ENCODE measurements at places on chromosomes 11 and 22.

- DNase-seq = no peak
Observed at GRCh38 chr11:57426439-57426928, 437 bp downstream of the SLC43A3 start.

DNA sequence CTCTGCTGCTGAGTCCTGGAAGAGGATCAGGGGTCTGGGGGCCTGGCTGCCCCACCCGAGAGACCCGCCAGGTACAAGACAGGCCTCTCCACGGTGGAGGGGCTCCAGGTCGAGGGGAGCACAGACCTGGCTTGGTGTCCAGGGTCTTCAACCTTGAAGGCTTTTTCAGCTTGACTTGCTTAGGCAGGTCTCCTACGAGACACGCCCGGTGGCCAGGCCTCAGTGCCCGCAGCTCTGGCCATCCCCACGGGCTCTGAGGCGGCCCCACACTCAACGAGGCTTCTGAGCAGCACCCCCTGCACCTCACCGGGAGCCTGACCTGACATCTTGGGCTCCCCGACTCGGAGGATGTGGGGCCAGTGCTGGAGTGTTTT is 6.6 kb upstream of the PLXNB2 start:
- DNase-seq = no peak

DNA sequence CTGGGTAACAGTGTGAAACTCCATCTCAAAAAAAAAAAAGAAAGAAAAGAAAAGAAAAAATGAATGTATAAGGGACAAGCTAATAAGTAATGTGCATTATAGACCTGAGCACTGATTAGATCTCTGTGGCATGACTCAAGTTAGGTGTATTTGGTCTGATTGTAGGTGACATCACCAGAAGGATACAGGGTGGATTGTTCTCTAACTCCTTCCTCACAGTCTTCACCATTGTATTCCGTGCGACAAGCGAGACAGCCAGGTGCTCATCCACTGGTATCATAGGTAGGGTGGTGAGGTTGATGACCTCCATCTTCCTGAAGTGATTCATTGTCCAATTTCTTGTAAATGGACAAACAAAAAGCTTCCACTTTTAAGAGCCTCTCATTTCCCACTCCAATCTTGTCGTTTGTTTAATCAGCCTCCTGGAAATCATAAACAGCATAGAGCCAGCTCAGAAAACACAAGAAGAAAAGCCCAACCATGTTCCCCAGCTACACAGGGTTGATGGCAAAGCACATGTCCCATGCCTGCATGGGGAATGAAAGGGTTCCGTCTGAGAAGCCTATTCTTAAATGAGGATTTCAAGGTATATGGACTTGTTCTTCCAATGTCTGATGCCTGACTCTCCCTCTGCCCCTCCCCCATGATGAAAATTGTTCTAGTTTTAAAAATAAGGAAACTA is 6.2 kb downstream of the FAM227A start:
- no peak for DNase-seq

DNA sequence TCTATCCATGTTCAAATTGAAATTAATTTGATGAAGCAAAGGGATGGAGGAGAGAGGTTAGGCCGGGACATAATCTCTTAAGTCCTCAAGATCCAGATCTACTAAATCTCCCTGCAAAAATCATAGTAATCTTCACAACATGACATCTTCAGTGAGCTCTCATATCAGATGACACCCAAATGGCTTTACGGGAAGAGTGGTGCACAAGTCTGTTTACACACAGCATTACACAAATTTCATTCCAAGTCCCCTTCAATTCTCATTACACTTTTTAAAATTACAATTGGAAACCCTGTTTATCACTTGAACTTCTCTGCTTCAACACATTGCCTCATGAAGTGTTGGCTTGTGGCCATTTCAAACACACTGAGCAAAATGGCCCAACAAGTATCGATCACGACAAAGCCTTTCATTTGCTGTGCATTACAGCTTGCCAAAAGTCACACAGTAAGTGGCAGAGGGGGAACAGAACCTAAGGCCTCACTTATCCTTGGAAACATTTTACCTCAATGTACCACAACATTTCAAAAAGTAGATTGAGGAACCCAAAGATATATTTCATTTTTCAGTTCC is 17.9 kb upstream of the TPH1 start:
- DNase-seq = no peak

GRCh38 chr11:130323452-130324450 is 9.0 kb upstream of the ZBTB44 start:
- DNase-seq = no peak

GRCh38 chr11:9103542-9104276 is 12.3 kb upstream of the SCUBE2 start:
- no peak for DNase-seq

GRCh38 chr11:17296852-17297559 is 20.5 kb downstream of the NUCB2 start:
- no peak for DNase-seq

DNA sequence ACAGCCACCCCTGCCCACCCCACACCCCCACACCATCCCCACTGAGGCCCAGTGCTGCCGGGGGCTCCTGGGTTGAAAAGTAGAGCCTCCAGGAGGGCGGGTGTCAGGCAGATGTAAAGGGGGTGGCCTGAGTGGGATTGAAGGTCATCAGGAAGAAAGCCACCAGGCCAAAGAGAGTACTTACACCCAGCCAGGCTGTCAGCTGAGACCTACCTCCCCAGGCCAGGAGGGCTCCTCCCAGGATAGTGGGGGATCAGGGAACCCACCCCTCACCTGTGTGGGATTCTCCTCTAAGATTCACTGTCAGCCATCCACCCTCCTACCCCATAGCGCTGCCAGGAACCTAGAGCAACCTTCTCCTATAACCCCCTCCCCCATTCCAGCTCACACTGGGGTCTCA is 17.2 kb upstream of the FCHSD2 start:
- no peak for DNase-seq

DNA sequence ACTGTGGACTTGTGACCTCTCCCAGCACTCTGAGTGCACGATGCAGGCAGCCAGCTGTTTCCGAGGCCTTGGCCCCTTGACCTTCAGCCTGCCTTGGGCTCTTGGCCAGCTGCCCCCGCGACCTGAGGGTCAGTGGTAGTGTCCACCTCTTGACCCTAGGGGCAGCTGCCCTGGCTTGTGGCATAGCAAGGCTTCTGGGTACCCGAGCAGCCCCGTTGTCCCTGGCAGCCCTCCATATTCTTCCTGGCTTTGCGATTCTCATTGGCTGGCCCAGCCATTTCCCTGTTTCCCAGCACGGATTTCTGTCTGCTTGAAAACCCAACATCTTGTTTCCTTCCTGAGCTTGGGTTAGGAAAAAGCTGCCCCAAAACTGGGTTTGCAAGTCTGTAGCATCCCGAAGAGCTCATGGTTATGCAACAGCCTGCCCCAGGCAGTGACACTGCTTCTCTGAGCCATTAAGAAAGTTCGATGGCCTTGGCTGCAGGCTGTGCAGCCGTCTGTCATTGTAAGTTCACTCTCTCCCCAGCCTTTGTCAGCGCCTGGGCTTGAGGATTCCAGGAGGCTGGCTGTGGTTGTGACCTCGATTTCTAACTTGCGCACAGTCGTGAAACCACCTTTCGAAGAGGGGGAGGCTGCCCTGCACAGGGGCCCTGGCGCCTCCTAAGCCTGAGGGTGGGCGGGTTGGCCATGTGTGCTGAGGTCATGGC is 48.8 kb downstream of the FBLN1 start:
- DNase-seq = no peak

DNA sequence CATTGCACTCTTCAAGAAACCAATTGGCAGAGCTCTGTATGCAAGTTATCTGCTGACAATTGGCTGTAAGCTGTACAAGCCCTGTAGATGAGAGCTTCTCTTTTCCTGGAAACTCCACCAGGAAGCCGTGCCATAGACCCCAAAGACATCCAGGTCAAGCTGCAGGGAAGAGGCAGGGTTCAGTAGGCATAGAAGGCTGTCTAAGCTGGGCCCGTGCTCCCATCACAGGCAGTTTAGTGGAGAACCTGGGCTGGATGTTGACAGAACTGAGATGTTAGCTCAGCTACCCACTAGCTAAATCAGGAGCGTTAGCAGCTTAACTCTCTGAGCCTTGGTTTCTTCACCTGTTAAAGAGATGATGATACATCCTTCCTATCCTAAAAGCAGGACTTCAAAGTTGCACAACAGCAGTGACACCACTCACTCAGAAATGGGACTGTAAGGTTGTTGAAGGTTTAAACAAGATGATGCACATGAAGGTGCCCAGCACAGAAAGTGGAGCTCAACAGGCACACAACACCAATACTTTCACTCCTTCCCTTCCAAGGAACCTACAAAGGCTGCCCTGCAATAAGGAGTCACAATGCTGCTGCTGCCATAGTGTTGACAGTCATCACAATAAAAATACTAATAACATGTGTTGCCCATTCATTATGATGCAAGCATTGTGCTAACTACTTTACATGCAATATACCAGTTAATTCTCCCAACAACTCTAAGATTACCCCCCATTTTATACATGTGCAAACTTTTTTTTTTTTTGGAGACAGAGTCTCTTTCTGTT is 115.4 kb downstream of the ZBTB16 start:
- no peak for DNase-seq

GRCh38 chr11:26194881-26195280 is 137.0 kb upstream of the ANO3 start:
- DNase-seq = no peak
